Left renal pelvis (tissue), 4 donors: ENCODE measurements at places on chromosomes 2 and 18.

DNA sequence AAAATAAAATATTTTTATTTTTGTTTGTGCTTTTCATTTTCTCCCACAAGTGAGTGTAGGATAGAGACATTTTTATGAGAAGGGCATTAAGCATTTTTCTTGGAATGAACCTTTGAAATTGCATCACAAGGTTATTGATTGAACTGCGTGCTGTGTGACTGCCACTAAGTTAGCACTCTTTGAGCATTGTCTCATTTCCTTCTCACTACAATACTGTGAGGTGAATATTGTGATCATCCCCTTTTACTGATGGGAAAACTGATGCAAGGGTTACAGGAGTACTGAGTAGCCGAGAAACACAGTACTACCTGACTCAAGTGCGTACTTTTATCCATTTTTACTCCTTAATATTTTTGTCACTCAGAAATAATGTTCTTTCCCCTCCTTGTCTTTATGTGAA lies 2.0 kb downstream of the NBEAL1 start:
- DNase-seq: no peak

GRCh38 chr2:28405537-28405936 lies 12.9 kb downstream of the FOSL2 start:
- DNase-seq: no peak

GRCh38 chr18:27824275-27824674 lies 352.7 kb downstream of the CDH2 start:
- DNase-seq: no peak

- DNase-seq: no peak
Measured at GRCh38 chr2:218284106-218284811, 8.0 kb downstream of the TMBIM1 start.

DNA sequence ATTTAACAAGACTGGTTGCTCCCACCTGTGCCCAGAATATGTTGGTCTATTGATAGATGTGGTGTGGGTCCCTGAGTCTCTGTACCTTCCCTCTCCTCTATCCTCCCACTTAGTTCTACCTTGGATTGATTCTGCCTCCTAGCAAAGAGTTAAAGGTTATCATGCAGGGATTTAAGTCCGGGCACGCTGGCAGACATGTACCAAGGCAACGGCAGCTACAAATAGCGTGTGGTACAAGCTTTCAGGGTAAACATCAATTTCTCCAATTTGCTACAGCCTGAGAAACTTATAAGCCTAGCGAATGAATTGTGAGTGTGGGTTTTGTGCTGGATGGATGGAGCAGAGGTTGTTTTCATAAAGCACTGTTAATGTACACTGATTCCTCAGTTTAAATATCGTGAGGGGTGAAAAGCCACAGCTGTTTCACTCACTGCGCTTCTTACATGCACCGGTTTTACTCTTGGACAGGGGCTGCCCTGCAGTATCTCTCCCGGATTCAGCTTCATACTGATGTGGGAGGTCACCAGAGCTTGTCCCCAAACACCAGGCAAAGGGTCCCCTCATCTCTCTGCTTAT lies 289.8 kb downstream of the ICOS start:
- no peak for DNase-seq

- DNase-seq: no peak
Measured at GRCh38 chr2:96769814-96770213, 9.1 kb downstream of the CNNM4 start.

DNA sequence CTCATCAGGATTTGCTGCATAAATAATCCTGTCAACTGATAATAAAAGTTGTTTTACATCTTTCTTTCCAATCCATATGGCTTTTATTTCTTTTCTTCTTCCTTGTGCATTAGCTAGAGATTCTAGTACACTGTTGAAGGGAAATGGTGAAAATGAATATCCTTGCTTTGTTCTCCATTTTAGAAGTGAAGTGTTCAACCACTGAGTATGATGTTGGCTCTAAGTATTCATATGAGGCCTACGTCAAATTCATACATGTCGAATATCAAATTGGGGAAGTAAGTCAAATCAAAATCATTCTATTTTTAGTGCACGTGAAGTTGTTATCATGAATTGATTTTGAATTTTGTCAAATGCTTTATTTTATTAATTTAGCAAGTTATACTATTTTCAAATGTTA lies 7.8 kb upstream of the ACKR3 start:
- DNase-seq: no peak

DNA sequence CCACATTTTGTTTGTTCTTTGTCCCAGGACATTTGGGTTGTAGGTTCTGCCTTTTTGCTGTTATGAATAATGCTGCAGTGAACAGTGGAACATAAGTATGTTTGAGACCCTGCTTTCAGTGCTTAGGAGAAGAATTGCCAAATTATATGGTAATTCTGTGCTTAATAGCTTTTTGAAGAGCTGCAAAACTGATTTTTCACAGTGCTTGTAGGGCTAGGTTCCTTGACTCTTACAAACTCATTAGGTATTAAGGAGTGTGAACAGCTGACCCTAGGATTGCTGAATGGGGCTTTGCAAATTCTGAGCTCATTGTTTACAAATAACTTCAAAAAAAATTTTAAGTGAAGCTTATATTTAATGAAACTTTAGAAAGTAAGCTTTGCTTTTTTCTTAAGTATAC lies 154.2 kb downstream of the LTBP1 start:
- DNase-seq: no peak

- DNase-seq: no peak
Measured at GRCh38 chr2:3280197-3280596, 97.4 kb downstream of the EIPR1 start.

DNA sequence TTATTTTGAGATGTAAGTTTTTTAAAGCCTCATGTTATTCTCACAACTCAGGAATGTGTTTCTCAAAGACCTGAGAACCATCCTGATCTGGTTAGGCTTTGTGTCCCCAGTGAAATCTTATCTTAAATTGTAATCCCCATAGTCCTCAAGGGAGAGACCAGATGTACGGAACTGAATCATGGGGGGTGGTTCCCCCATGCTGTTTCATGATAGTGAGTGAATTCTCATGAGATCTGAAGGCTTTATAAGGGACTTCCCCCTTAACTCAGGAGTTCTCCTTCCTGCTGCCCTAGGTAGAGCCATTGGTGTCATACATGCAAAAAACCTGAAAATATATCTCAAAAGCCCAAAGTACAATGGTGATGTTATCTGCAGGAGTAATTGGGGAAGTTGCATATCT lies 836.7 kb downstream of the CBLN2 start:
- no peak for DNase-seq

- no peak for DNase-seq
Measured at GRCh38 chr18:68435581-68435980, 279.3 kb downstream of the TMX3 start.

DNA sequence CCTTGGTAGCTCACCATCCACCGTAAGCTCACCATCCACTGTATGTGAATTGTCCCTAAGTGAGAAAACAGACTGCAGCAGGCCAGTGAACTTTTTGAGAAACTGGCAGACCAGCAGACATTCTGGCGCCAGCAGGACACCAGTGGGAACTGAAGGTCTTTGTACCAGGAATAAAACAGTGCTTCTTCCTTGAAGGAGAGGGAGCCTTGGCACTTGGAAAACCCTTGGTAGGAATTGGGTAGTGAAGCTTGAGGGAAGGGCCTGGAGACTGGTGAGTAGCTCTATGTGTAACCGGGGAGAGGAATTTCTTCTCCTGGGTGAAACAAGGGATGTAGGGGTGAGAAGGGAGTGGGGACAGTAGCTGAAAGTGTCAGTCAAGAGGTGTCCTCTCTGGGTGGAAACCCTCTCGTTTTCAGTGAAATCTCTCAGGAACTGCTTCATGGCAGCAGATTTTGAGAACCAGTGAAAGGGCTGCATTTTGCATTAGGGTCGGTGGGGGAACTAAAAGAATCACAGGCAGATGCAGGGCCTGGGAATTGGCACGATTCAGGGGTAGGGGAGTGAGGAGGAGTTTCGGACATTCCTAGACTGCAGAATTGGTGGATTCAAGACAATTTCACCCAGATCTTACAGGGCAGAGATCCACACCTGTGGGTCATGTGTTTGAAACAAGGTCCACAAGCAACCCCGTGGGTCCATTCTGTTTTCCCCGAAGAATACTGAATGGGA lies 131.5 kb upstream of the DLX2 start:
- no peak for DNase-seq
